ENCODE measurements at places on chromosomes 2 and 18.
A peak's percentile ranks its signal among the peaks of the same experiment; 100 is the strongest.

DNA sequence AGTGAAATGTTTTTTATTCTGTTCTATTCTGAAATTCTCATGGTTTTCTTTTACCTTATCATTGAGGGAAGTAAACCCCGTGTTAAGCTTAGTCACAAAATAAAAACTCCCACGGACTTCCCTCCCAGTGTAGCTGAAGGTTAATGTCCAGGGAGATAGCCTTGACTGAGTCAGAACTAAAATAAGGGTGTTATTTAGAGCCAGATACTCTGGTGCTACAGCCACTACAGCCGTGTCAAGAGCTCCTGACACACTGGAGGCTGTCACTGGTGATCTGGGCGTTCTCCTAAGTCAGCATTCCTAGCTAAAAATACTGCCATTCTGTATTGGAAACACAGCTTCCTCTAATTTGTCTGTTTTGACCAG lies 82.0 kb upstream of the RANBP2 start:
- peak; percentile 91 for DNase-seq

DNA sequence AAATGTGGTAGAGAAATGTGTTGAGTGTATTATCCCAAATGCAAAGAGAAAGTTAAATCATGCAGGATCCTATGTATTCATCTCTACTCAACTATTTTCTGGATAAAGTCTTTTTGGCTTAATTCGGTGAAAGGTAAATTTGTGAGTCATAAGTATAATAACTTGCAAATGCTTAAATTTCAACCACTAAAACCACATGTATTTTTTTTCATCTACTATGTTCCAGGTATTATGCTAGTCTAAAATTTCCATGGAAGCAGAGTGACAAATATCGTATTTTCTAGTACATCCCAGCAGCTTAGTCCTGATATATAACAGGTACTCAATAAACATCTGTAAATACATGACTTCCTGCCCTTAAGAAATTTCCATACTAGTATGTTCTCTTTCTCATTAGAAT lies 6.2 kb downstream of the ALS2 start:
- DNase-seq: no peak

- DNase-seq: no peak
These were observed 716.7 kb upstream of the GCFC2 start for GRCh38 chr2:76427452-76427851.

- DNase-seq: no peak
These were observed 114.2 kb upstream of the SULT1C3 start for GRCh38 chr2:108125581-108125980.

DNA sequence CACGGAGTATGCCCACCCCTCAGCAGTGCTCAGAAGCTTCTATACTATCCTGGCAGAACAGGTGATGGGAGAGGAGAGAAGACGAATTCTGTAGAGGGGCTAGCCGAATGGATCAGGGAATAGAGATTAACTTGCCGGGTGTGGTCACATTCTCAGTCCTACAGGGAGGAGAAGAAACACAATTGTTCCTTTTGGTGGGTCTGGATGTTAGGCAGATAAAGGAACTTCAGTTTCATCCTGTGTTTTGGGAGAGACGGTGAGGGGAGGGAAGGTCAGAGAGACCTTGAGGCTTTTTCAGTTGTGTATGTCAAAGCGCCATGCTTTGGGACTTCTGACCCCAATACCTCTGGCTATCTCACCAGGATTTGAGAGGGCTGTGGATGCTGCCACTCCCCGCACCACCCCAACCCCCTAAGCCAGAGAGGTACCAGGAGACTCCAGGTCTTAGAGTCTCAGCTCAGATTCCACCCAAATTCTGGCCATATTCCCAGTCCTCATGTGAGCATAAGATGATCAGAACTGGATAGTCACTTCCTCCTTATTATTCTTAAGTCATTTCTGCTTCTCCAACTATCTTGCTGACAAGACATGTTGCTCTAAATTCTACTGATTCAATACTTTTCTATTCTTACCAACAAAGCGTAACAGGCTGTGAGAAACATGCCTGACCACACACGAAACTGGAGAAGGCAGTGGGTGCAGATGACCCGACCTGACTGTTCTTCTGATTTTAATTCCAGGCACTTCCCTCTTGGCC lies 2.3 kb upstream of the TMEM37 start:
- peak; percentile 66 for DNase-seq

DNA sequence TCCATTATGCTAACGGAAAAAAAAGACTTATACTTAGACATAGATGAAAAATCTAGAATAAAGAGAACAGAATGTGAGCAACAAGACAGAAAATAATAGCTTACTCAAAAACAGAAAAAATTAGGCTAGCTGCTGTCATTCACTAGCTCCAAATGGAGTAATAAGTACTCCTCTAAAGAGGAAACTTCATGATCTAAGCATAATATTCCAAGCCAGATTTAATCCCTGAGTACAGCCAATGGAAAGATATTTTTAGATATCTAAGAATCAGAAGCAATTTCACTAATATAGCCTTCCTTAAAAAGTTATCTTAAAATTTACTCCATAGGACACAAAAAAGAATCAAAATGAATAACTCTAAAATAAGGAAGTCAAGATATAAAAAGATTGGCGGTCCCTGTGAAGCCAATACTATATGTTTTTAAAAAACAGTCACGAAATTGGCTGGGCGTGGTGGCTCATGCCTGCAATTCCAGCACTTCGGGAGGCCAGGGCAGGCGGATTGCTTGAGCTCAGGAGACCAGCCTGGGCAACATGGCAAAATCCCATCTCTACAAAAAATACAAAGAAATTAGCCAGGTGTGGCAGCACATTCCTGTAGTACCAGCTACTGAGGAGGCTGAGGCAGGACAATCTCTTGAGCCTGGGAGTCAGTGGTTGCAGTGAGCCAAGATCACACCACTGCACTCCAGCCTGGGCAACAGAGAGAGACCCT lies 123.2 kb upstream of the BCL2L11 start:
- DNase-seq: no peak

- DNase-seq: no peak
These were observed 122.9 kb upstream of the ST6GAL2 start for GRCh38 chr2:107008843-107009242.

DNA sequence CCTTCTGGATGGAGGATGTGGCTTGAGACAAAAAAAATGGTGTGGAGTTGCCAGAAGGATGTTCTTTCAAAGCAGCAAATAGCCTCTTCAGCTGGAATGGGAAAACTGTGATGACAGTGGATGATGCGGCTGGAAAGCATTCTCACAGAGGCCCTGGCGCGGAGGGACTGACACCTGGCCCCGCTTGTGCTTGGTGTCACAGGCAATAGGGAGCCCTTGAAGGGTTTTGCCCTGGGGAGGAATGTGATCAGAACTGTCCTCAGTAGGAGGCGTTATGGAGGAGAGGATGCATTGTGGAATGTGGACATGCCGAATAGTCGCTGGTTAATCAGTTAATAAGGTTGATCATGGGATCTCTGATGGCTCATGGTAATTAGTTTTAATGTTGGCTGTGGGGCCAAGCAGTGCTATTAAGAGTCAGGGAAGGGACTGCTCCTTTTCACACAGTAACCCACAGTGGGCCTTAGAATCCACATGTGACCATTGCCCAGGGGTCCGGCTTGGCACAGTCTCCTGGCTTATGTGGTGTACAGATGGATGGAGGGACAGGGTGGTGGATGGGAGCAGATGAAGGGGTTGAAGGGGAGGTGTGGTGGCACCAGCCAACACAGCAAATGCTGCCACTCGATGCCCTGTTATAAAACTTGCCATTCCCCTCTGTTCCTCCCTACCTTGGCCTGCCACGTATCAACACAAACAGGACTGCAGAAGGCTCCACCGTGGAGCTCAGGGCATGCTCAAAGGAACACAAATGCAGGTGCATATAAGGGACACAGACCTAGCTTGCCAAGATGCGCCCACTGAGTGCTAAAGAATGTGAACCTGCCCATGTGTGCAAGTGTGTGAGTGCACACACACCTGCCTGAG lies 71.7 kb downstream of the CIB4 start:
- peak; percentile 22 for DNase-seq

GRCh38 chr2:202375609-202376408 lies at the start of gene BMPR2:
BMPR2 (plus strand) TSS chr2:202376327; CDS start chr2:202377475, 1,148 bp downstream.
- DNase-seq: peak; percentile 94

- DNase-seq: peak; percentile 67
These were observed 28.9 kb downstream of the PXDN start for GRCh38 chr2:1715184-1716013.

DNA sequence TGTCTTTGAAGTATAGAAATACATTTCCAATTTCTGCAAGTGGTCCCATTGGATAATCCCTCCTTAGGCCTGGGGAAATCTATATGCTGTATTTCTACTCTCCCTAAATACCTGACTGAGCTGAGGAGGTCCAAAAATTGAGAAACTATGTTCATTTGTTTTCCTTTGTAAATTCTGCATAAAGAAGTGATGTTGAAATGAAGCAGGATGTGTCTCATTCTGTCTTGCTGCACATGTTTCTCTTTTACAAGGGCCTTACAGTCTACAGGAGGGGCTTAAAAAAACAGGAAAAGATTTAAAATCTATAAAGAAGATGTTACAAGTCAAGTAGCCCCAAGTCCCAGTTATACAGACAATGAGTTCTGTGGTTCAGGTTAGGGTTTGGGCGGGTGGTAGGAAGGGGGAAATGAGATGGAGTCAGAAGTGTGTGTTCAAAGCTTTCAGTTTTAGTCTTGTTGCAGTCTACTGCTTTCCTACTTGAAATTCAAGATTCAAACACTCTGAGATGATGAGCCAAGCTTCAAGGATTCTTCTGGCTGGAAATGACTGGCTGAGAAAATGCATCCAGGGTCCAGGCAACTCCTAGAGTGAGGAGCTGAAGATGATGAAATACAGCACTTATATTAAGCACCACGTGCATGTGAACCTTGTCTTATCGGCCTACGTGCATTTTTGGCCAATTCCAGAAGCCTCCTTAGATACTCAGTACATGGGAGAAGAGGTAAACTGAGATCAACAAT lies 146.3 kb upstream of the CELF4 start:
- no peak for DNase-seq

GRCh38 chr2:80926168-80926567 lies 621.6 kb upstream of the LRRTM1 start:
- DNase-seq: no peak

DNA sequence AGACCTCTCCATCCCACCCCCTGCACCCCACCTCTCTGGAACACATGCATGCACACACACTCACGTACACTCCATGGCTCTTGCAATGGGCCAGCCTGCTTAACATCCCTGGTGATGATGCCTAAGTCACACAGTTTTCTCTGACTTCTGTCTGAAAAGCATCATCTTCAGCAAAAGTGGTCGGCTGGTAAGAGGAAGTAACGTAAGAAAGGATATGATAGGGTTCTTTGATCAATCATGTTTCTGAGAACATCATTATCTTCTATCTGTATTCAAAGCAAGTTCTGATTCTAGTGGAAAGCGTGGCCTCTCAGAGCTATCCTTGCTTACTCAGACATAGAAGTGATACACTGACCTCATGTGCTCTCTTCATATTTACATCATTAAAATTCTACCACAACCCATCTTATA lies 11.4 kb upstream of the NDUFV2 start:
- DNase-seq: no peak

GRCh38 chr2:64840426-64840881 lies 148.7 kb upstream of the SLC1A4 start:
- DNase-seq: peak; percentile 1

- DNase-seq: no peak
These were observed 586.7 kb downstream of the CCDC85A start for GRCh38 chr2:56770490-56770889.

DNA sequence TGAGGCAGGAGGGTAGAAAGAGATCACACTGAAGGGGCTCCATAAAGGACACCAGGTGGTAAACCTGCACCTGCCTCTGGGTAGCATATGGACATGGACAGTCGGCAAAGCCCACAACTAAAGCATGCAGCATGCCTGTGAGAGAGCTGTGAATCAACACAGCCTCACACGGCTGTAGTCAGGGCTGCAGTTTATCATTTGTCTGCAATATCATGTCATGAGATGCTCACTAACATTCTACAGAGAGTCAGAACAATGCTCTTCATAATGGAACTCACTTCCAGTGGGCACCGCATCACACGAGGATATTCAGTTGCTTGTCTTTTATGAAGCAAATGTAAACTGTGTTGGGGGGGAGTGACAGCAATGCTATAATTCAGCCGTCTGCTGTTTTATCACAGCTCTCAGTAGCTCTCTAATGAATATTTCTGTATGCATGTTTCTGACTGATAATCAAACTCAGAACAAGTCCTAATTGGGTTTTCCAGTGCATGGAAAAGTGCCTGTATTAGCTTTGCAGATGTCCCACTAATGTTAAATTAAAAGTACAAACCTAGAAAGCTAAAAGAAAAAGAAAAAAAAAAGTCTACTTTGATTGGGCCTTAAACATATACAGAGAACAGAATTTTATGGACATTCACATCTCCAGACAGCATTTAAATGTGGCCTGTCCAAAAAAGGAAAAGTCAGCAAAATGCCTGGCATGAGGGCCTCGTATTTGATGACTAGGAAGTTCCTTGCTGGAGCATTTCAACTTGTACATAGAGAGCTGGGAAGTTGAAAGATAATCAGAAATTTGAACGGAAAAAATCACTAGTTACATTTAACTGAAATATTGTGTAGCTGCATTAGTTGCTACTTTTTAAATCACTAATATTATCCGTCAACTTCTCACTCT lies 406.1 kb upstream of the SOX11 start:
- no peak for DNase-seq

DNA sequence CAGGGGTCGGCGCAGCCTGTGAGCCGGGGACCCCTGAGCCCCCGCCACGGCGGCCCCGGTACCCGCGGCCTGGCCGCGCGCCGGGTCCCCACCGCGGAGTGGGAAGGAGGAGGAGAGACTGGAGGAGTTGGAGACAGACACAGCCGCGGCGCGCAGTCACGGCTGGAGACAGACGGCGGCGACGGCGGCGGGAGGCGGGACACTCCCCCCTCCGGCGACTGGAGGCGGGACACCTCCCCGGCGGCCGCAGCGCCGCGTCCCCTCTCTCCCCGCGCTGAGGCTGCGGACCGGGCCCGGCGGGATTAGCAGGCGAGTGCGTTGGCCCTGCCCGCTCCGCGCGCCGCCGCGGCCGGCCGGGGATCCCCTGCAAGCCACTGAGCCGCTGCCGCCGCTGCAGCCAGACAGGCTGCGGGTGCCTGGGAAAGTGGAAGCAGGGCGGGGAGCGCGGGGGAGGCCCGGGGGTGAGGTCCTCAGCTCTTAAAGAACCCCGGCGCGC lies 1.0 kb upstream of the LDLRAD4 start:
- peak; percentile 90 for DNase-seq

DNA sequence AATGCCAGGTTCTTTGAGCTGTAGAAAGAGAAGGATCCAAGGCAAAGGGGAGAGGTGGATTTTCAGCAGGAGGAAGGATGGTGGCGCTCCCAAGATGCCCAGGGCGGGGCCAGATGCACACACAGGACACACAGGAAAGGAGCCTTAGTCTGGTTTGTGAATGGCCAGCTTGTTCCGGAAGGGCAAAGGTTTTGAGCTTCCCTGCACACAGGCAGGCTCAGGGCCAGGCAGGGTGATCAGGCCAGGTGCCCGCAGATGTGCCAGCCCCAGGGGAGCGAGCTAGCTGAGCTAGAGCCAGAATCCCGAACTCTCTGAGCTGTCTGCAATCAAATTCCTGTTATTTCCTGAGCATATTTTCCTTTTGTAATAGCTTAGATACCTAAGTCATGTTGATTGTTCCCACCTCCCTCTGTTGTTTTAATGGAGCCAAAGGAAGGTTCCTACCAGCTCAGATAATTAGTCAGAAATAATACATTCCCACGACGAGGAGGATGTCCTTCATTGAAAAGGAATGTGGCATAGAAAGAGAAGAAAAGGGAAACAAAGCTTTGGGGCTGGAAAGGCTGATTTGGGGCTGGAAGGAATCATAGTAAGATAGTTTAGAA lies 13.7 kb upstream of the OTOF start:
- DNase-seq: no peak

- DNase-seq: no peak
These were observed 54.9 kb downstream of the ZCCHC2 start for GRCh38 chr18:62577765-62578164.

GRCh38 chr2:158011055-158011771 lies 90.5 kb upstream of the UPP2 start:
- DNase-seq: no peak

Data from osteoblast (primary cell).